Femur (tissue), 1 donor: ENCODE measurements at places on chromosomes 13 and 19.

GRCh38 chr13:98650396-98651107 lies 73.6 kb upstream of the STK24 start:
- DNase-seq, result no peak

DNA sequence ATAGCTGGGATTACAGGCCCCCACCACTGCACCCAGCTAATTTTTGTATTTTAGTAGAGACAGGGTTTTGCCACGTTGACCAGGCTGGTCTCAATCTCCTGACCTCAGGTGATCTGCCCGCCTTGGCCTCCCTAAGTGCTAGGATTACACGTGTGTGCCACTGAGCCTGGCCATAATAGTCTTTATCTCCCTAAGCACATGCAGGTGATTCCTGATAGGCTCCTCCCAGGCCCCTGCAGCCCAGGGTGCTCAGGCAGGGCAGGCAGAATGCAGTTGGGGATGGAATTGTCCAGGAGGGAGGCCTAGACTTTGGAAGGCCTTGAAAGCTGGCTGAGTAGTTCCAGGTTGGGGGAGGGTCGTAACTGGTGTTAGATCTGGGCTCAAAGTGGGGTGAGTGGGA lies 8.5 kb downstream of the ZNF526 start:
- no peak for DNase-seq

DNA sequence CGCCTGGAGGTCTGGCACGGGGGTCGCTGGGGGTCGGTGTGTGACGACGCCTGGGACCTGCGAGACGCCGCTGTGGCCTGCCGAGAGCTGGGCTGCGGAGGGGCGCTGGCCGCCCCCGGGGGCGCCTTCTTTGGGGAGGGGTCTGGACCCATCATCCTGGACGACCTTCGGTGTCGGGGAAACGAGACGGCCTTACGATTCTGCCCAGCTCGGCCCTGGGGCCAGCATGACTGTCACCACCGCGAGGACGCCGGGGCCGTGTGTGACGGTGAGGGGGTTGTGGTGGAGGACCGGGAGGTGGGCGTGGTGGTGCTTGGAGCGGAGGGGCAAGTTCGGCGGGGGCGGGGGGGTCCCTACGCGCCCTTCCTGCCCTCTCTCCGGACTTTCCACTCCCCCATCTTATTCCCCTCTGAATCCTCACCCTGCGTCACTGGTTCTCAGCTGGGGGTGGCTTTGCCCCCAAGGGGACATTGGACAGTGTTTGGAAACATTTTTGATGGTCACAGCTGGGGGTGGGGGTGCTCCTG lies 5.5 kb downstream of the SSC5D start:
- no peak for DNase-seq

DNA sequence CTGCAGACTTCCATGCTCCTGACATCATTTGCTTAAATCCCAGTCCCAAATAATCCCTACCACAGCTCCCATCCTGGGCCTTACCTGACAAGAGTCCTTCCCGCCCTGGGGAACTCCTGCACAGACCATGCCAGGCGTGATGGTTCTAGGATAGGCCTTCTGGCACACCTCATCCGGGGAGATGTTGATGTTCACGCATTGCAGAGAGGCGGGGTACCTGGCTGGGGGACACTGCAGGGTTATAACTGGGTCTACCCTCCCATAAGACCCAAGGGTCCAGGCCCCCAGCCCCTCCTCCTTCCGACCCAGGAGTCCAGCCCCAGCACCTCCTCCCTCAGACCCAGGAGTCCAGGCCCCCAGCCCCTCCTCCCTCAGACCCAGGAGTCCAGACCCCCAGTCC lies 4.0 kb downstream of the KLK14 start:
- no peak for DNase-seq

DNA sequence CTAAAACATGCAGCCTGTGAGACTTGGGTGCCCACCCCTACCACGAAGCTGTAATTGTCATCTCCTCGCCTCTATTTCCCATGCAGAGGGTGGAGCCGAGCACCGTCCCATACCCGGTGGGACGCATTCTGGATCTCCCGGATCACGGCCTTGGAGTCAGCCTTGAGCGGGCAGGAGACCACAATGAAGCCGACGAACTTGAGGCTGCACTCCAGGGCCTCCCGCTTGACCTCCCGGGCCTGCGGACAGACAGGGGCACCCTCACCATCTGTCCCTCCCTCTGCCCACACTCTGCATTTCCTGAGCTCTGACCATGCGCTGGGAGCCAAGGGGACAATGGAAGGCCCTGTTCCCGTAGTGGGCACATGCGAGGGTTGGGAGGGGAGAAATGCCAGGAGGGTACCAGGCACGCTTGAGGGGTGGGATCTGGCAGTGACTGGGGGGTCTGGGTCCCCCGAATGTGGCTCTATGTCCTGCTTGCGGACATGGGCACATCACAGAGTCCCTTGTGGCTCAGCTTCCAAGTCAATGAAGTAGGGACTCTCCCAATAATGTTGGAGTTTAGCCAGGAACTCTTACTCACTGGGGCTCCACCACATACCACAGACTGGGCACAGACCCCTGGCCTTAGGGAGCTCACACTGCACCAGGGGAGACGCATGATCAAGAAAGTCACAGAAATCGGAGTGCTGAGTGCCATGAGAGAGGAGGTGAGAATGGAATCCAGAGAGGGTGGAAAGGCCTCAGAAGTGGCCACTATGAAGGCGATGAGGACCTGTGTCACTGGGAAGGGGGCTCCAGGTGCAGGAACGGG lies 9.2 kb upstream of the GMIP start:
- DNase-seq, result no peak

DNA sequence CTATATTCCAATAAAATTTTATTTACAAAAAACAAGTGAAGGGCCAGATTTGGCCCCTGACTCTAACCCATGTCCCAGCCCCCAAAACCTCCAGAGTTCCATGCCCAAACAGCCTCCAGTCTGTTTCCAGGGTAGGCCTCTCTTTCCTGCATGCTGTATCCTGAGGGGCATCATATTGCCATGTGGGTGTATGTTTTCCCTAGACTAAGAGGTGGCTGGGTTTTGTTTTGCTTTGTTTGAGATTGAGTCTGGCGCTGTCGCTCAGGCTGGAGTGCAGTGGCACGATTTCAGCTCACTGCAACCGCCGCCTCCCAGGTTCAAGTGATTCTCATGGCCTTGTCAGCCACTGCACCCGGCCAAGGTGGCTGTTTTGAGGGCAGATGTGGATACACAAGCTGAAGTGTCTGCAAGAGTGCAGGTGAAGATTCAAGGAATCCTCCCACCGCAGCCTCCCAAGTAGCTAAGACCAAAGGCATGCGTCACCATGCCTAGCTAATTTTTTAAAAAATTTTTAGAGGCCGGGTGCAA lies 23.6 kb upstream of the LSM14A start:
- no peak for DNase-seq

GRCh38 chr13:93561576-93562225 lies 335.1 kb downstream of the GPC6 start:
- DNase-seq, result peak; percentile 43

- no peak for DNase-seq
These were observed 1.7 kb downstream of the ZNF77 start for GRCh38 chr19:2942928-2943640.

DNA sequence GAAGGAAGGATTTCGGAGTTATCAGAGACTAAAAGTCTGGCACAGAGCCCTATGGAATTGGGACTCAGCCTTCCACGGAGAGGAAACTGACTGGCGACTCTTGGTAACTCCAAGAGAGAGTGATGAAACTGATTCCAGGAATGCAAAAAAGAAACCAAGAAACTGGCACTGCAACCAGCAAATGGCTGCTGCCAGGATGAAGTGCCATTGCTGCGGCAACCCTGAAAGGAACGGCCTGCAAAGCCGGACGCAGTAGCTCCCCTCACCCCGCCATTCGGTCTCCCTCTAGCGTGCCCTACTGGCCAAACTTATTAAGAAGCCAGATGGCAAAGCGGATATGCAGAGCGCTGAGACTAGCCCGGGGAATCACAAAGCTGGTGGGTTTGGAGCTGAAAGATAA lies 236.0 kb downstream of the PCDH9 start:
- DNase-seq, result peak; percentile 78

GRCh38 chr13:24888291-24888931 lies 124.4 kb downstream of the RNF17 start:
- no peak for DNase-seq

GRCh38 chr13:95075506-95075905 lies 225.7 kb downstream of the ABCC4 start:
- no peak for DNase-seq

DNA sequence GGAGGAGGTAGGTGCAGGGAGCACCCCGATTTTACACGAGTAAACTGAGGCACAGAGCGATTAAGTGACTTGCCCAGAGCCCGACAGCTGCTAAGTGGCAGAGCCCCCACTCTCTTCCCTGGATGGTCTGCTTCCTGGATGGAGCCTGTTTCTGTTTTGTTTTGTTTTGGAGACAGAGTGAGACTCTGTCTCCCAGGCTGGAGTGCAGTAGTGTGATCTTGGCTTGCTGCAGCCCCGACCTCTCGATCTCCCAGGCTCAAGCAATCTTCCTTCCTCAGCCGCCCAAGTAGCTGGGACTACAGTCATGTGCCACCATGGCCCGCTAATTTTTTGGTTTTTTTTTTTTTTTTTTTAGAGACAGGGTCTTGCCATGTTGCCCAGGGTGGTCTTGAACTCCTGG lies 17.3 kb downstream of the BICRA start:
- no peak for DNase-seq

GRCh38 chr13:81017513-81018152 lies 676.7 kb upstream of the SPRY2 start:
- no peak for DNase-seq
